ENCODE measurements at places on chromosomes 3 and 15. TPM values are rescaled to one million over a fixed set of nuclear protein-coding genes. Genes with fewer than 3 reads are reported as not detected.

The XCR1 gene
- total RNA-seq: 0.27 TPM

The CELF6 gene
- total RNA-seq: 3.3 TPM

The GP5 gene
- total RNA-seq: 0.09 TPM

The REC114 gene
- not detected for total RNA-seq

The SKOR1 gene
- total RNA-seq: 1.3 TPM

The ZNF662 gene
- total RNA-seq: 19.0 TPM

The KLF15 gene
- 22.7 TPM for total RNA-seq

The PRSS50 gene
- total RNA-seq: 0.13 TPM

The CCDC13 gene
- 3.1 TPM for total RNA-seq

The TMIE gene
- total RNA-seq: 0.76 TPM

The INKA1 gene
- total RNA-seq: 7.3 TPM

The TYRO3 gene
- total RNA-seq: 36.9 TPM

The SLC6A20 gene
- total RNA-seq: 8.2 TPM

The CEP19 gene
- 1.7 TPM for total RNA-seq

The SH2D7 gene
- total RNA-seq: not detected

The UPK1B gene
- total RNA-seq: 0.98 TPM

The PLA2G4E gene
- total RNA-seq: not detected

The NOX5 gene
- total RNA-seq: 0.45 TPM

The RRP9 gene
- total RNA-seq: 12.9 TPM

The CCR5 gene
- 3.6 TPM for total RNA-seq

The KY gene
- total RNA-seq: 3.3 TPM

The SLC28A2 gene
- not detected for total RNA-seq

The GNAT1 gene
- total RNA-seq: not detected

The C3orf49 gene
- total RNA-seq: not detected

The STRIT1 gene
- total RNA-seq: not detected

The ACOX2 gene
- 31.0 TPM for total RNA-seq

All from sciatic nerve (tissue), 2 donors.